ENCODE measurements at places on chromosomes 1 and 21. TPM values are rescaled to one million over a fixed set of nuclear protein-coding genes. Genes with fewer than 3 reads are reported as not detected.

Gene SLC5A9
- 0.40 TPM for total RNA-seq

- DNase-seq: no peak
Measured at GRCh38 chr1:92756537-92756936, 28.4 kb downstream of the EVI5 start.

DNA sequence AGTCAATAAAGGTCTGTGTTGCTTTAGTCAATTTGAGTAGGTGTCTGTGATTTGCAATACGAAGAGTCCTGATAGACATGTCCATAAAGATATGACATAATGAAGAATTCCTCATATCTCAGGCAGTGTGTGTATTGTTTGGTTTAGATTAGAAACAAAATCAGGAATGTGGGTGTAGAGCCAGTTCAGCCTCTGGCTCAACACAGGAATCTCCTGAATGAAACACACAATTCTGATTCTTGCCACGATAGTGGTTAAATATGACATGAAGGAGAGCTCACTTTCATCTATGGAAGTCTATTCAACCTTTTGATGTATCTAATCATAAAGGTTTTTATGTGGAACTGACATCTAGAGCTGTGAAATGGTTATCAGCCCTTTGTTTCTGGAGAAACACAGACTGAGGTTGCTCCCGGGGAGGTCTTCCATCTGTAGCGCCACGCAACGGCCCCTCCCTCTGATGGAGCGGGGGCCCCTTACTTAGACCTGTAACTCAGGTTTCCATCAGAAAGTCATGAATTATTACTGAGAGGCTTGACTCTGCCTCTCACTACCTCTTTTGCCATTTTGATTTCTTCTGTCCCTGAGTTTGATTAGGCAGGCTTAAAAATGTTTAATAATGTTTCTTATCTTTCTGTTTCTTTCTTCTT is 19.5 kb downstream of the TSPAN2 start:
- no peak for DNase-seq

DNA sequence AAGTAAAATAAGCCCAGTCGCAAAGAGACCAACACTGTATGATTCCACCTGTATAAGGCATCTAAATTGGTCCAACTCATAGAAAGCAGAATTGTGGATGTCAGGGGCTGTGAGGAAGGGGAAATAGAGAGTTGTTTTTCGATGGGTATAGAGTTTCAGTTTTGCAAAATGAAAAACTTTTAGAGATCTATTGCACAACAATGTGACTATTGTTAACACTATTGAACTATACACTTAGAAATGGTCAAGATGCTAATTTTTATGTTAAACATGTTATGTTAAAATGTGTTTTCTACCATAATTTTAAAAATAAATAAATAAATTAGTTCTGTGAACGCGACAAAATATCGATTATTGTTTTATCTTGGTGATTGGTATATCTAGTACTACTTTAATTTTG is 192.4 kb downstream of the PTGER3 start:
- DNase-seq: no peak

DNA sequence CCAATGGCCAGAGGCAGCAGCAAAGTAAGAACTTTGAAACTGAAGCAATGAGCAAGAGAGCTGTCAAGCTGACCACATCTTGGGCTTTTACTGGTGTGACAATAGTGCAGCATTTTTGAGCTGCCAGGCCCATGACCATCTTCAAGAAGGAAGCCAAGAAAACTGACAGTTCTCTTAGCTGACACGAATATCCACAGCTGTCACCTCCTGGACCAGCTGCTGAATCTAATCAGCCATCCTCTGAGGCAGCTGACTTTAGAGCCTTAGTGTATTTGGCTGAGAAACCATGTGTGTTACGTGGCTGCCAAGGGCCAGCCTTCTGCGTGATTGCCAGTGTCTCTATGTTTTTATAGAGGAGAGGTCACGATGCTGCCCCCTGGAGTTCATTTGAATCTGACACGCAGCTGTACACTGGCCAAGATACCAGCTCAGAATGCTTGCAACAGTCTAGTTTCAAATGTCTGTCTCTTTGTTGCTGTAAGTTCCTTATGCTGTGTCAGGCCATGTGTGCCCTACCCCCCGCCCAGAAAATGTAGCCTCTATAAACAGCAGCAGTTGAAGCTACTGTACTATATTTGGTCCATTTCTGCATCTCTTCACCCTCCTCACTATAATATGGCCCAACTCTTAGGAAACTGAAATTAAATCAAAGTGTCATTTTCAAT is 39.7 kb downstream of the PALMD start:
- peak; percentile 73 for DNase-seq

- no peak for DNase-seq
Measured at GRCh38 chr1:210787800-210788199, 346.1 kb downstream of the KCNH1 start.

DNA sequence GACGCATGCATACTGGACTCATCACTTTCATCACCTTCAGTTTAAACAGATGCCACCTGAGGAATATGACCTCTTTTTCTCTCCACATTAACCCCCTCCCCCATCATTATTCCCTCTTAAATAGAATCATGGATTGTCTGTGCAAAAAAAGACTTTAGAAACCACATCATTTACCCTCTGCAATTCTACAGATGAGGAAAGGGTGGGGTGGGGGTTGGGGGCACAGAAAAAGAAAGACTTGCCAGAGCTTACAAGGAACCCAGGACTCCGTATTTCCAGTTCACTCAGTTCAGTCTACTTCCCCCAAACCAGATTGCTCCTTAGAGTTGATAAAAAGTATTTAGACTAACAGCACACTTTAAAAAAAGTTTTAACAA is 26.2 kb upstream of the NFIA start:
- no peak for DNase-seq

DNA sequence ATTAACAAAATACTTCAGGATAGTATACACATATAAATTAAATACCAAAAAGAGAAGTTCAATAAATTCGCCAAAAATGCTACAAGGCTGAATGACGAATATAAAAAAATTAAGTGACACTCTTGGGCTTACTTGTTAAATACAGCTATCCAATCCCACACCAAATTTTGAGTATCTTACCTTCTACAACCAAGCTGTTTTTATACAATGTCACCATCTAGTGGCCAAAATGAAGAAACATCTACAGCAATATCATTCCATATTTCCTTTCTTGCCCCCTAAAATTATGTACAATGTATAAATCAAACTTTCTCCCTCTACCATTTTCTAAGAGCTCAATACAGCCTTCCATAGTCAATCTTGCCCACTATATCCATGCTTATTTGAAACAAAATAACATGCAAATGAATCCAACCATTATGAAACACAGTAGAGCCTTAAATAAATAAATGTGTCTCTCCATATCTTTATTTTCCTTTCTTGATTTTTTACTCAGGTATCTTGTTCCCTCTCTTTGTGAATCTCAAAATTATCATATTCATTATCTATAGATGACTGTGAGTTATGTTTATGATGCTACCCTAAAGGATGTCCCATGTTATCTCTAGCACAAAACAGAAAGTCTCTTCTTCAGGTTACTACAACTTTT is 86.3 kb downstream of the ACBD6 start:
- DNase-seq: no peak
